ENCODE measurements at places on chromosomes 5 and 9. TPM values are rescaled to one million over a fixed set of nuclear protein-coding genes. Genes with fewer than 3 reads are reported as not detected.

Gene IL5
- total RNA-seq = not detected

Gene STK32A
- total RNA-seq = 10.5 TPM

Gene GZMA
- total RNA-seq = not detected

Gene SKP1
- total RNA-seq = 523 TPM

Gene SLIT3
- 32.3 TPM for total RNA-seq

Gene CDH12
- total RNA-seq = 15.8 TPM

Gene HACD4
- total RNA-seq = 1.9 TPM

Gene C1QTNF3
- 15.1 TPM for total RNA-seq

Gene THG1L
- total RNA-seq = 7.1 TPM

Gene CTSV
- total RNA-seq = 2.2 TPM

Gene MEIKIN
- 1.2 TPM for total RNA-seq

Gene HSD17B3
- 4.2 TPM for total RNA-seq

Gene ANKRD18A
- 45.6 TPM for total RNA-seq

Gene GTF2H2
- total RNA-seq = 24.9 TPM

Gene PITX1
- total RNA-seq = not detected

Gene GRIA1
- 119 TPM for total RNA-seq

Data from dorsolateral prefrontal cortex (tissue), 122 donors.